Stimulated activated CD4-positive, alpha-beta T cell treated with anti-CD3 and anti-CD28 coated beads, Interleukin-1b, Interleukin-23, amount 100 ng/mL, for 1 hour (primary cell): ENCODE measurements at places on chromosomes 7 and 10.
A peak's percentile ranks its signal among the peaks of the same experiment; 100 is the strongest.

DNA sequence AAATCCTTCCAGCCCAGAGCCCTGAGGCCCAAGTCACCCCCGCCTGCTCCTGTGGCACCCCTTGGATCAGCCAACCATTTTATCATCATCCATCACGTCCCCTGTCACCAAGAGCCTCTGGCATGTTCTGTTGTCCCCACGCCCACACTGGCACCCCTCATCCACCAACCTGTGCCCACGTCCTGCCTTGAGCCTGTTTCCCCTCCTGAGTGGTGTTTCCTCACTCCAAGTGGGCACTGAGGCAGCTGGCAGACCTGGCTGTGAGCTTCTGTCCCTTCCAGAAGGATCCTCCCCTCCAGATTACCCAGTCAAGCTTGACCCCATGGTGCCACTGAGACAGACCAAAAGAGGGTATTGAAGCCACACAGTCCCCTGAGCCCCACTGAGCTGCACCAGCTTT, 71.4 kb upstream of the ANTXRL start:
- DNase-seq = no peak

- no peak for DNase-seq
These were observed 161.7 kb upstream of the MKI67 start for GRCh38 chr10:128287921-128288320.

DNA sequence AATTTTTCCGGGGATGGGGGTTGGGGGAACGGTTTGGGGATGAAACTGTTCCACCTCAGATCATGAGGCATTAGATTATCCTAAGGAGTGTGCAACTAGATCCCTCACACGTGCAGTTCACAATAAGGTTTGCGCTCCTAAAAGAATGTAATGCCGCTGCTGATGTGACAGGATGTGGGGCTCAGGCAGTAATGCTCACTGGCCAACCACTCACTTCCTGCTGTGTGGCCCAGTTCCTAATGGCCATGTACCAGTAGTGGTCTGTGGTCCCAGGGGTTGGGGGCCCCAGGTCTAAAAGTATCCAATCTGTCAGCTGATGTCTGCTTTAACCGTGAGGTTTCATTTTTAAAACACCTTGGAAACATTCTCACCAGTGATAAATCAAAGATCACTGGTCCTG, 2.2 kb downstream of the STN1 start:
- DNase-seq = no peak

DNA sequence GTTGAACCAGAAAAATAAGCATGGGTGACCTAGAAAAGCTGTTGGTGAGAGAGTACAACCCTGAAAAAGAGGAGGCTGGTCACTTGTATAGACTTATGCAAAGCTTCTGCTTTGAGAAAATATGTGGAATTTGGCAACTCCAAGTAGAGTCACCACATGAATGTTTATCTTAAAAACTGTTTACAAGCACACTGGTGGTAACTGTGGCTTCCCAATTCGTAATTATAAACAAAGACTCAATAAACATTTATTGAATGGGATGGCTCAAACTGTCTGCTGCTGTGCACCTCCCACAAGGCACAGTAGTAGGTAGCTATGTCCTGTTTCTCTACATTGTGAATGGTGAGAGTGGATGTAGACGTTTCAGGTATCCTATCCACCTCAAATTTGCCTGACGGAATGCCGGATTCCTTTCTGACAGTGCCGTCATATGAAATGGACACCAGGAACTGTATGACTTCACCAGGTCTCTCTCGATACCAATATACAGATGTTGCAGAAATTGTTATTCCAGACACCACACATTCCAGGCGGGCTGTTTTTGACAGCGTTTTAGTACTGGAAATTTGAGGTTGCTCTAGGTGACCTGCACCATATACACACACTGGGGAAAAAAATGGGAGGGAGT, 43.4 kb upstream of the TARP start:
- no peak for DNase-seq

DNA sequence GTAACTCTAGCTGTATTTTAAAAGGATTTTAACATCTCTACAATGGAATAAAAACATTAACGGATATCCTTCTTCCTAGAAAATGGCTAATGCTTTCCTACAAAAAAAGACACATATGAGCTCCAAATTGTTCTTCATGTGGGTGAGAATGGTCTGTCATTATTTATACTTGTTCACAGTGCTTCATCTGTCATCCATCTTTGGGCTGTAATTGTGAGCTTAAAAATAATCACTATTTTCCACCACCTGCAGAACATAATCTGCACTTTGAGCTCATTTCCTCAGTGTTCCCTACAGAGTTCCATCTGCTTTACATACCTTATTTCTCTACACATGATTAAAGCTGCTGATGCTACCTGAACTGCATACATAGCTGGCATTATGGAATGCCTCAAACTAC, 979.1 kb upstream of the C7orf33 start:
- DNase-seq = no peak

- DNase-seq = no peak
These were observed 247.7 kb upstream of the MGMT start for GRCh38 chr10:129219364-129219763.

DNA sequence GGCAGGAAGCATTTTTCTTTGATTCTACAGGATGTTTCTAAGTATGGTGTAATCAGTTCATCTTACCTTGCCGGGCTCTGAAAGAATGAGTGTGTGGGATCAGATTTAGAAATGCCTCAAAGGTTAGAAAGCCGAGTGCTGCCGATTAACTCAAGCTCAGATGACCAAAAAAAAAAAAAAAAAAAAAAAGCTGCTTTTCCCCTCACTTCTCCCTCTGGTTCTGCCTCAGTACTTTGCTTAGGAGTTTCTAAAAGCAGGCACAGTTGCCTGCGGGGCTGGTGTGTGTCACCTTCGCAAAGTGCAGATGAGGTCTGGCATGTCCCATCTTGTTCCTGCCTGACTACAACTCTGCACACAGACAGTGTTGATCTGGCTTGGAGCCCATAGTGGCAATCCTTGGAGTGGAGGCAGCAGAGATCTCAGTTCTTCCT, 47.0 kb downstream of the KIAA1217 start:
- no peak for DNase-seq

DNA sequence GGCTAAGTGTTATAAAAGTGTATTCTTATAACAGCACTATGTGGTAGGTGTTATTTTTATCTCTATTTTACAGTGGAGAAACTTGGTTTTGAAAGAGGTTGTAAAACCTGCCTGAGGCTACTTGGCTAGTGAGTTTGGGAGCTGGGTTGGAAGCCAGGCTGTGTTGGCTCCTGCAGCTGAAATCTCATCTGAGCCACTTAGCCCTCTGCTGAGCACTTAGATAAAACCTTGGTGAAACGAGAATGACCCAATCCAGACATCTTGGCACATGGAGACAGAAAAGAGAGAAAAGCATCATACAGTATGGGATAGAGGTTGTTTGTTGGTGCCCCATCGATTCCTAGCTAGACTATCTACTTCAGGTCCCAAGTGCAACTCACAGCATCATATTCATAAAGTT, 37.4 kb downstream of the BLNK start:
- DNase-seq = no peak

GRCh38 chr10:31190488-31190887, 128.5 kb upstream of the ZEB1 start:
- DNase-seq = no peak

DNA sequence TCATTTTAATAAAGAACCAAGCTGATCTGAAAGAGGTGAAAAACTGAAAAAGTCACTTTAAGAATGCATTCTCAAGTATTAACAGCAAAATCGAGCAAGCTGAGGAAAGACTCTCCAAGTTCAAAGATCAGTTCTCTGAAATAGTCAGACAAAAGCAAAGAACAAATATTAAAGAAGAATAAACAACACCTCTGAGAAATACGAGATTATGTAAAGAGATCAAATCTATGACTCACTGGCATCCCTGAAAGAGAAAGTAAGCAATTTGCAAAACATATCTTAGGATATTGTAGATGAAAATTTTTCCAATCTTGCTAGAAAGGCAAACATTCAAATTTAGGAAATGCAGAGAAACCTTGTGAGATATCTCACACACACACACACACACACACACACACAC, 138.4 kb upstream of the HGF start:
- no peak for DNase-seq

- DNase-seq = peak; percentile 51
These were observed at the start of gene FAM221A for GRCh38 chr7:23679898-23680413. FAM221A (plus strand) TSS chr7:23680199; CDS start chr7:23680219, 20 bp downstream.

GRCh38 chr7:48154792-48155413, 16.4 kb upstream of the ABCA13 start:
- DNase-seq = no peak
